H7 (cell line): ENCODE measurements at places on chromosomes 7 and 10. TPM values are rescaled to one million over a fixed set of nuclear protein-coding genes. Genes with fewer than 3 reads are reported as not detected.
A peak's percentile ranks its signal among the peaks of the same experiment; 100 is the strongest.

DNA sequence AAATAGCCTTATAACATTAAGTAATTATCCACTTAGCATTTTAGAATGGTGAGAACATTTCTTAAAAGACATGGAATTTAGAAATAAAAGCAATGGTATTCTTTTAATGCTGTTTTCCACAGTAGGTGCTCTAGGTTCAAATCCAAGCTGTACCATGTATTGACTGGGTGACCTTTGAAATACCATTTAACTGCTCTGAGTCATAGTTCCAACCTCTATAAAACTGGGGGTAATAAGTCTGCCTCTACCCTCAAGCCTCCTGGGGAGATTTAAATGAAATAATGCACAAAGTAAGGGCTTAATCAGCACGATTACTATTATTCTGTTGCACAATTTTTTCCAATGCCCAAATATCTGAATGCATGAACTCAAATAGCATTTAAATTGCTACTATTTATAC lies 236.4 kb upstream of the CCDC6 start:
- no peak for DNase-seq

C10orf67 gene
- not detected in 2 replicates for total RNA-seq

CUZD1 gene
- total RNA-seq, result 0.11 and 1.1 TPM in 2 replicates

DNA sequence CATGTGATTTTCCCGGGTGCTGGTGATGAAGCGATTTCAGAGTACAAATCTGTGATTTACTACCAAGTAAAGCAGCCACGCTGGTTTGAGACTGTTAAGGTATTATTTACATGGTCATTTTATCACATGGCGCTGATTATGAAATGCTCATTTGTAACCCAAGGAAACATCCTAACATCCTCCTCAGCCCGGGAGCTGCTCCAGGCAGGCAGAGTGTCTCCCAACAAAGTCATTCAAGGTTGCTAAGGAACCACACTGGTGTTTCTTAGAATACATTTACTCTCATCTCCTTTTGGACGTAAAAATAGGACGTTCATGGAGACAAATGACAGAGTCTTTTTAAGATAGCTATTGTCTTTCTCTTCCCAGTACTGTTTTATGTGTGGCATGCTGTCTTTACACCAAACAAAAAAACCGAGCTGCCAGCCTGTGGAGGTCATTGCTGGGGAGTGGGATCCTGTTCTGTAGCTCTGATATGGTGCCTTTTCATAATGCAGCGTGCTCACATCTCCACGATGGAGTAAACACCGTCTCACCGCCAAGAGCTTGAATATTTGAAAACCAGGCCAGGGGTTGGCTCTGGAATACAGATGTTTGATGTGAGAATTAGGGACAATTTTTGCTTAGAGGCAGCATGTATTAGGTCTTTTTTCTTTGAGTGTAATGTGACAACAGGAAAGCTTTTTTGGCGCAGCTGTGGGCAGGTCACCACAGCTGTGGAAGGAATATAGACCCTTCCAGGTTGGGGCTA lies 119.6 kb downstream of the DOCK1 start:
- no peak for DNase-seq

- peak; percentile 47 for DNase-seq
Observed at GRCh38 chr7:74515276-74515675, 61.6 kb downstream of the GTF2IRD1 start.

VWDE gene
- total RNA-seq, result 9.7 and 22.8 TPM in 2 replicates

DNA sequence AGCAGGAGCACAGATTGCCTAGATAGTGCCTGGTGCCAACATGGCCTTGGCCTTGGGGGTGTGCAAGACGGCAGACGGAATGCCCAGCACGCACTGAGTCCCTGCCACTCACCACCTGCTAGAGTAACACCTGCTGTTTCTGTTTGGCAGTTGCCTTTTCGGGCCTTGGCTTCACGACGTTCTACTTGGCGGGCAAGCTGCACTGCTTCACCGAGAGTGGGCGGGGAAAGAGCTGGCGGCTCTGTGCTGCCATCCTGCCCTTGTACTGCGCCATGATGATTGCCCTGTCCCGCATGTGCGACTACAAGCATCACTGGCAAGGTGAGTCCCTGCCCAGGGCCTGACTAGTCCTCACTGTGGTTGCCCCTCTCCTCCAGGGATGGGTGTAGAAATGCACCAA lies 118.0 kb downstream of the PLPP4 start:
- DNase-seq, result no peak

DNA sequence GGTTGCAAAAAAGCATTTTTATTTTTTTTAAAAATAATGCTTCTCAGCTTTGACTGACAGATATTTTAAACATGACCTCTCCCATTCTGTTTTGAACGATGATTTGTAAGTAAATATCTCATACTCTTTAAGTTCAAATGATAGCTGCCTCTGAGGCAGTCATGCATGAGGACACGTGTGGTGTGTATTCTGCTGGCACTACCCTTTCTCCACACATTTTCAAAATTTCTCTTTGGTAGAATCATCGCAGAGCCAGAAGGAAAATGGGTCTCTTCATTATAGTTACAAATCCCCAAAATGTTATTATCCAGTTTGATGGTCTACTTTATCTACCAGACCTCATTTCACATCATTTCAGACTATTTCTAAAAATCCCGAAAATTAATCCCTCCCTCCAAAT lies 55.1 kb downstream of the FZD1 start:
- DNase-seq, result no peak

DNA sequence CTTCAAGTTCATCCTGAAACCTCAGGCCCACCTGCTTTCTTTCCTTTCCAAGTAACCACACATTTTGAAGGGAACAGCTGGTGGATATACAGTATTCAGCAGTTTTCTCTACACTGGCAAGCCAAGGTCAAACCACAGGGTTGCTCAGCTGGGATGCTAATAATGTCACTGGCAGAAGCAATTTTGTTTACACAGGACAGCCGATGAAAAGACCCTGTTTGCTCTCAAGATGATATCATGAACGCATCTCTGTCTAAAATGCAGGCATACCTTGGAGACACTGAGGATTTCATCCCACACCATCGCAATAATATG lies 186.2 kb downstream of the USP6NL start:
- DNase-seq, result no peak

- no peak for DNase-seq
Observed at GRCh38 chr10:101055411-101055810, 6.4 kb upstream of the KAZALD1 start.

DNA sequence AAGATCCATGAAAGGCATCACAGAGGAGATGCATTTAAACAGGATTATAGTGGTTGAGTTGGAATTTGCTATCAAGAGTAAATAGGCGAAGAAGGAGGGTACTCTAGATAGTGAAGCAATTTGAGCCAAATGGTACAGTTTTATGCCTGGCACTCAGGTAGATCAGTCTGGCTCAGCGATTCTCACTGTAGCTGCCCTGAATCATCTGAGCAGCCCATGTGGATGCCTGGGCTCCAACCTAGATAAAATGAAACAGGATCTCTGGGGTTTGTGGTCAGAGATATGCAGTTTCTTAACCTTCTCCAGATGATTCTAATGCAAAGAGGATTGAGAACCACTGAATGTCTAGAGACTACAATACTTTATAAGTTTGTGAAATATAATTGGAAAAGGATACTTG lies 282.0 kb upstream of the FZD1 start:
- DNase-seq, result no peak

ANXA11 gene
- total RNA-seq, result 42.1 and 67.3 TPM in 2 replicates

ACTR1A gene
- 144 and 180 TPM in 2 replicates for total RNA-seq

GRCh38 chr10:6348096-6348874 lies 145.6 kb downstream of the PFKFB3 start:
- DNase-seq, result no peak

HTR5A gene
- total RNA-seq, result not detected in 2 replicates

OR2A42 gene
- total RNA-seq, result not detected in 2 replicates

DNA sequence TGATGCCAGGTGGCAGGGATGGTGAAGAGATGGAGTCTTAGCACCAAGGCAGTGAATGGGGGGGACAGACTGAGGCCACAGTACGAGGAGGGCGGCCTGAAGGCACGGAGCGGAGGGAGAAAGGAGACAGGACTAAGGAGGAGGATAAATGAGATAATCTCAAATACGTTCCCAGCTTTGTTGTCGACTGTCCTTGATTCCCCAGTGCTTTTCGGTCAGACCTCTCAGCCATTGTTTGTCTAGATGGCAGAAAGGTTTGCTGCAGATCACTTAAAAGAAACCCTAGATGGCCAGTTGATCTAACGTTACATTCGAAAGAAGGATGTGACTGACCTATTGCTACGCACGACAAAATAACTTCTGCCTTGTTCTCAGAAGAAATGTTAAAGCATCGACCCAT lies 479.0 kb downstream of the GATA3 start:
- DNase-seq, result no peak

GRCh38 chr7:2157473-2158279 lies 75.1 kb downstream of the MAD1L1 start:
- DNase-seq, result no peak

DNA sequence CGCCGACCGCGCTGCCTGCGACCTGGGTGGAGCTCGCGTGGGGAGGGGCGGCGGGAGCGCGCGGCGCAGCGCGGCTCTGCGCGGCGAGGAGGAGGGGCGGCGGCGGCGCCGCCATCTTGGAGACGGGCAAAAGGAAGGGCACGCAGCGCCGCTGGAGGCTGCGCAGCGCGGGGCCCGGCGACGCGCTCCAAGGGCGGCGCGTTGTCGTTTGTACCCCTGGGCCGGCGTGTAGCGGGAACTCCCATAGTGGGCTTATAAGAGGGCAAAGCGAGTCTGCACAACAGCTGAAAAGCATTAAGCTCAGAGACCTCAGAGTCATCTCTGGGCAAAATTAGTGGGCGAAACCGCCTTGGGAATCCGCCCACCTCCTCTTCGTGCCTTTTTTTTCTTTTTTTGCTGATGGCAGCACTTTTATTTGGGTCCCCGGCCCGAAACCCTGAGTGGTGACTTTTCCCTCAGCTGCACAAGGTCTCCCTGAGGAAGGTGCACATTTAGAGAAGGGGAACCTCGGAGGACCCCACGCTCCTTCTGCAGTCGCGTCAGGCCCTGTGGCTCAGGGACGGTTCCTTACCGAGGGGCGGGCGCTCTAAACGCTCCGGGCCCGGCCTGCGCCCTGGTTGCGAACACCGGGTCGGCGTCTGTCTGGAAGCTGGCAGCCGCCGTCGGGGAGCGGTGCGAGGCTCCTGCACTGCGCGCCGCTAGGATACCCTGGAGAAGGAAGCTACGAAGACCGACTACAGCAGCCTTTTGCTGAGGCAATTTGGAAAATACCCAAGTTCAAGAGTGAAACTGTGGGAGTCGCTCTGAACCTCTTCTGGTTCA lies 428 bp upstream of the MCMBP start:
- peak; percentile 90 for DNase-seq

GRCh38 chr7:74057987-74058386 lies 25.6 kb upstream of the LIMK1 start:
- no peak for DNase-seq

- DNase-seq, result peak; percentile 61
Observed at GRCh38 chr10:14173706-14174594, 156.8 kb downstream of the FRMD4A start.

GRCh38 chr7:123916240-123916724 lies 8.8 kb upstream of the SPAM1 start:
- DNase-seq, result peak; percentile 68

GRCh38 chr10:122655524-122656307 lies 43.9 kb downstream of the C10orf120 start:
- DNase-seq, result no peak

DNA sequence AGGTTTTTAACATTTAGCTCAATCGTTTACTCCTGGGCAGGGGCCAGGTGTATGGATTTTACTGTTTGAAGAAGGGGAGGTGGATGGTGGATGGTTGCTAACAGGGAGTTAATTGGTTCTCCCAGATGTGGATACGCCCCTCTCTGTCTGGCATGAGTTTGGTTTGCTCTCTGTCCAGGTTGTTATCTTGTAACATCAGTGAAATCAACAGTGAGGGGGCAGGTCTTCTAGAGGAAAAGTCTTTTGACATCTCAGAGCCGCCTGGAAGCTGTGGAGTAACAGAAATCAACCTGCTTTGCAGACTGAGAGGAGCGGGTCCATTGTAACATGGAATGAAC lies 243.4 kb downstream of the MGMT start:
- no peak for DNase-seq

DNA sequence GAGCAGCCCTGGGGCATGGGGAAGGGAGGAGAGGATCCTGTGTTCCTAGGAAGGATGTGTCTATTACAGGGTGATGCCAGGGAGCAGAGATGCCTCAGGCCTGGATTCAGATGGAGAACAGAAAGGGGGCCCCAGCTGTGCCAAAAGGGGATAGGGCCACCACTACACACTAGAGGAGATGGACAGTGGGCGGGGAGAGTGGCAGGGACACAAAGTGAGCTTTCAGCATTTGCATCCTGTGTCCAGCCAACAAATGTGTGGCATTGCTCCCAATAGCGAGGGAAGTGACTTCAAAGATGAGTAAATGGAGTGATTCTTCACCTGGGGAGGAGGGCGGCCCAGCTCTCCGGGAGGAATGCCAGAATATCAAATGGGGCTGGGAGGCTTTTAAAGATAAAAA lies 64.9 kb upstream of the WAPL start:
- DNase-seq, result no peak

DNA sequence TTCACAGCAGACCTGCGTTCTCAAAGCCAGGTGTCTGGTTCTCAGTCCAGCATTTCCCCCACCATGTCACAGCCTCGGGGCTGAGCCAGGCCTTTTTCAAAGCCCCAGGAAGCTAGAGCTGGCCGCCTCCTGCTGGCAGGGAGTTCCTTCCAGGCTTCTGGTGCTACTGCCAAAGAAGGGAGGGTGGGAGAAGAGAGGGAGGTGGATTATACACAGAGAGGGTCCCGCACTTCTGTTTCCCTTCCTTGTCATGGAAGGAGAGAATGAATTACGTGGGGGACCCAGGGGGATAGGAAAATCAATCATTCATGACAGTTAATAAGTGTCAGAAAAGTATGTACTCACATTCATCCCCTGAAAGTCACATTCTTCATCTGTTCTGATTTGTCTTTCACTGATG lies 600 bp upstream of the LGI1 start:
- DNase-seq, result no peak

DNA sequence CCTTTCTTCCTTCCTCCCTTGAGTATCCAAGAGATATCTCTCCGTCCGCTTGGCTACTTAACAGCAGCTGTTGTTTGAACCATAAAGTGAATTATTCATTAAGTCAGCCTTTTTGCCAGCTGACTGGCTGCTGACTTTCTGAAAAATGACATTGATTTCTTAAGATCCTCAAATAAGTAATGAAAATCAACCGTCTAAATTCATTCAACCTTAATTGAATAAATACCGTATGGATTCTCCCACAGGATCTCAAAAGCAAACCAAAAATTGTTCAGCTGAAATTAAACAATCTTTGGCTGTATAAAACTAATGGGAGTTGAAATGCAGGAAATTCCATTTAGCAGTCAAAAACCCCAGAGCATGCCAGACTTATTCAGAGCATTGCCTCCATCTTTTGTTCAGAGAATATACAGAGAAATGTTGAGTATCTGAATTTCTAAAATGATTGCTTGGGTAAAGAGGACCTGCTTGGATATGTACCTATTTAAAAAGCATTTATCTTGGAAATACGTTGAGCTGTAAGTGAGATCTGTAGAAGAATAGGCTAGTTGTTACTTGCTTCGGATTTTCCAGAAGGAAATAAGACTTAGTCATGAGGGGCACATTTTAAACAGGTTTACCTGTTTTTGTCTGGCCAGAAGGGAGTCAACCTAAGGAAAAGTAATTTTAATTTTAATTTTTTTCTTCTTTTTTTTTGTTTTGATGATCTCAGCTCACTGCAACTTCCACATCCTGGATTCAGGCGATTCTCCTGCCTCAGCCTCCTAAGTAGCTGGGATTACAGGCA lies 136.2 kb downstream of the PLXDC2 start:
- DNase-seq, result no peak

GRCh38 chr10:11113156-11113555 lies 95.5 kb downstream of the CELF2 start:
- no peak for DNase-seq

GPRIN2 gene
- total RNA-seq, result 4.3 and 4.7 TPM in 2 replicates

GRCh38 chr10:15069230-15069629 lies 19.3 kb downstream of the ACBD7 start:
- DNase-seq, result peak; percentile 33
